ENCODE measurements at places on chromosomes 1 and 21. TPM values are rescaled to one million over a fixed set of nuclear protein-coding genes. Genes with fewer than 3 reads are reported as not detected.

- H3K4me1 ChIP-seq, result peaks cover 6% of the 10 kb centered on the region
- no peak overlapping the region for H3K27ac ChIP-seq
- no peak for DNase-seq
Observed at GRCh38 chr1:178115260-178115659, 21.4 kb downstream of the RASAL2 start.

DNA sequence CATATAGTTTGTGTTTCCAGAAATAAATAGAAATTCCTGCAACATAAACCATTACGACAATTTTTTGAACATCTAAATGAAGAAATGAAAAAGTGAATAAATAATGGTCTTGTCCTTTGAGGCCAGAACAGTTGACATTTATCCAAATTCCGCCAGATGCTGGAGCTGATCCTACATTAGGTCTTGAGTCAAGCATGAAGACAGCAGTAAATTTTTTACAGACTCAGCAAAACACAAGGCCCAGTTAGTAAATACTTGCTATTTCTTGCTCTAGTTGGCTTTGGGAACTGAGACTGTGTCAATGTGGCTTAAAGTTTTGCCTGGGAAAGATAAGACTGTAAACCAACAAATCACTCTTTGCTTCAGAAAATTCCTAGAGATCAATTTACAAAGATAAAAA, 540.1 kb upstream of the RGS18 start:
- H3K36me3 ChIP-seq, result no peaks in the 10 kb centered on the region
- DNase-seq, result no peak
- H3K27ac ChIP-seq, result no peak overlapping the region
- no peaks in the 10 kb centered on the region for H3K27me3 ChIP-seq
- H3K4me3 ChIP-seq, result no peak overlapping the region

DNA sequence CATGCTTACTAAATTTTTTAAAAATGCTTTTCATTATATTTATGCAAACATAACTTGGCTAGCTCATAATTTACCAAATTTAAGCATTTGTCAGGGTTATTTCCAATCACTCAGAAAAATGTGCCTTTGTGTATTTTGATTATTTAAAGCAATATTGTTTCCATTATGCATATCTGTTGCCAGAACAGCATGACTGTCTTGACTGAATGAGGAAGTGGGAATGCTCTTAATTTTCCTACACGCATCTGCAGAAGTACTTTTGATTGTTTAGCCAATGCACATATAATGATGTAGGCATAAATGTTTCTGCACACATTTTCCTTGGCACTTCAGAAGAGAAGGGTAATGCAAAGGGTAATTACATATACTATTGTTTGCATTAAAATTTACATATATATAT, 92.5 kb upstream of the ADGRL2 start:
- DNase-seq, result no peak
- no peak overlapping the region for H3K27ac ChIP-seq
- no peaks in the 10 kb centered on the region for H3K27me3 ChIP-seq

- peaks cover 7% of the 10 kb centered on the region for H3K27me3 ChIP-seq
- no peak for DNase-seq
- peak overlapping the region; percentile 59 for H3K4me3 ChIP-seq
- peaks cover 23% of the 10 kb centered on the region for H3K4me1 ChIP-seq
- no peak overlapping the region for H3K27ac ChIP-seq
- H3K36me3 ChIP-seq, result no peaks in the 10 kb centered on the region
Observed at GRCh38 chr1:65265296-65265650, 44.1 kb upstream of the DNAJC6 start.

DNA sequence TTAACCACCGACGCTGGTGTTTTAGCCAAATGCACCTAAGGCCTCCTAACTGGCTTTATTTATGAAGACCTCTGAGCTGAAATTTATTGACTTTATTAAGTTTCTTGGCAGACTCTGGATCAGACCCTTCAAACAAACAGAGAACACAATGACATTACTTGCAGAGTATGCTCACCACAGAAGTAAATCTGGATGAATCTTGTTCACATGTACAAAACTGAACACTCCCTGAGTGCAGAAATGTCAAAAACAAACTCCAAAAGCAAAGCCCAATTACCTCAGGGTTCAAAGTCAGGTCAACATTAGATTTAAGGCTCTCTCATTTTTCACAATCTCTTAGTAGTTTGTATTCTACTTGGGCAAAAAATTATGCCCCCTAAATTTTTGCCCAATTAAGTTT, 218.6 kb downstream of the SLC45A1 start:
- no peak overlapping the region for H3K27ac ChIP-seq
- peaks cover 18% of the 10 kb centered on the region for H3K4me1 ChIP-seq
- no peak for DNase-seq
- no peak overlapping the region for H3K4me3 ChIP-seq

GRCh38 chr1:25053576-25054250, 123.6 kb upstream of the RUNX3 start:
- H3K4me3 ChIP-seq, result no peak overlapping the region
- no peaks in the 10 kb centered on the region for H3K36me3 ChIP-seq
- H3K27me3 ChIP-seq, result peaks cover 42% of the 10 kb centered on the region

- H3K27me3 ChIP-seq, result no peaks in the 10 kb centered on the region
- no peak overlapping the region for H3K4me3 ChIP-seq
- no peaks in the 10 kb centered on the region for H3K36me3 ChIP-seq
- H3K27ac ChIP-seq, result no peak overlapping the region
Observed at GRCh38 chr1:53572815-53573173, 113.6 kb downstream of the DMRTB1 start.

- no peak overlapping the region for H3K4me3 ChIP-seq
- H3K27me3 ChIP-seq, result no peaks in the 10 kb centered on the region
- no peaks in the 10 kb centered on the region for H3K4me1 ChIP-seq
- H3K36me3 ChIP-seq, result no peaks in the 10 kb centered on the region
- DNase-seq, result no peak
Observed at GRCh38 chr1:4344065-4344732, 310.2 kb upstream of the AJAP1 start.

- no peak overlapping the region for H3K27ac ChIP-seq
- no peaks in the 10 kb centered on the region for H3K4me1 ChIP-seq
- no peak overlapping the region for H3K4me3 ChIP-seq
- no peak for DNase-seq
Observed at GRCh38 chr21:22941779-22942490, 1943.7 kb downstream of the NCAM2 start.

- no peak for DNase-seq
- H3K36me3 ChIP-seq, result peaks cover 97% of the 10 kb centered on the region
- no peaks in the 10 kb centered on the region for H3K4me1 ChIP-seq
- no peak overlapping the region for H3K4me3 ChIP-seq
- H3K27ac ChIP-seq, result no peak overlapping the region
Observed at GRCh38 chr1:35835398-35835797, 27.6 kb downstream of the AGO4 start.

DNA sequence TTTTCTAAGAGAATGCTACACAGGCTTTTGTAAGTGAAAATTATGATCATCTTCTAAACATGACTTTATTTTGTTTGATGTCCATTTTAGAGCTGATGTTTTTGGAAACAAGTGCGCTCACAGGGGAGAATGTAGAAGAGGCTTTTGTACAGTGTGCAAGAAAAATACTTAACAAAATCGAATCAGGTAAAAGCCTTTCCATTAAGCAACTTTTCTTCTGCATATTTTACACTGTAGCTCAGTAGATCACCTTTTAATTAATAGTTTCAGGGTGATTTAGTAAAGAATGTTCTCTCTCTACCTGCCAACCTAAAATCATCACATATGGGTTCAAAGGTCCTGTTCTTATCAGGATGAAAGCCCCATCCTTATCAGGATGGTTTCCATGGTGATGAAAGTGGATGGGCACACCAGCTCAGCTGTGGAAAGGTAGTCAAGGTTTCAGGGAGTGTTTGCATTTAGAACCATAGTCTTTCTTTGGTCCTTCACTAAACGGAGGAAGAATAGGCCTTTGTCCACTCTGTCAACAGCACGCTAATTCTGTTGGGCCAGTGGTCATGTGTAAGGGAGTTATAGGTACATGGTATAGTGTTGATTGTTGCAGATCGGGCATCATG, 28.1 kb downstream of the RAB4A start:
- H3K4me1 ChIP-seq, result no peaks in the 10 kb centered on the region
- DNase-seq, result no peak
- peaks cover 69% of the 10 kb centered on the region for H3K36me3 ChIP-seq
- no peak overlapping the region for H3K4me3 ChIP-seq

GRCh38 chr1:111201275-111202090, 1.0 kb upstream of the DENND2D start:
- peak overlapping the region; percentile 79 for H3K27ac ChIP-seq
- DNase-seq, result no peak
- H3K4me3 ChIP-seq, result peak overlapping the region; percentile 57
- peaks cover 78% of the 10 kb centered on the region for H3K4me1 ChIP-seq
- H3K36me3 ChIP-seq, result peaks cover 26% of the 10 kb centered on the region
- no peaks in the 10 kb centered on the region for H3K27me3 ChIP-seq

DNA sequence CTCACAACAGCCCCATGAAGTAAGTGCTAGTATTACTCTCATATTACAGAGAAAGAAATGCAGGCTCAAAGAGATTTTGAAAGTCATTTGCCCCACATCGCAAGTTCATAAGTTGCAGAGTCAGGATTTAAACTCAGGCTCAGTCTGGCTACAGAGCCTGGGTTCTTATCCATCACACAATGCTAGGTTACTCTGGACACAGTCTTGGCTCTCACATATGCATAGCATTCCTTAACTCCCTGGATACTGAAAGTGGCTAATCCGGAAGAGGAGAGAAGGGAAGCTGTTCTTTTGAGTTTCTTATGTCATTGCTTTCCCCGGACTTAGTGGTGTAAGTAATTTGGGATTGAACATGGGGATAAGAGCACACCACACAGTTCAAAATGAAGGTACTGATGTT, 357.4 kb upstream of the PLXNA2 start:
- no peak for DNase-seq
- no peak overlapping the region for H3K4me3 ChIP-seq
- H3K27ac ChIP-seq, result no peak overlapping the region
- no peaks in the 10 kb centered on the region for H3K4me1 ChIP-seq

DNA sequence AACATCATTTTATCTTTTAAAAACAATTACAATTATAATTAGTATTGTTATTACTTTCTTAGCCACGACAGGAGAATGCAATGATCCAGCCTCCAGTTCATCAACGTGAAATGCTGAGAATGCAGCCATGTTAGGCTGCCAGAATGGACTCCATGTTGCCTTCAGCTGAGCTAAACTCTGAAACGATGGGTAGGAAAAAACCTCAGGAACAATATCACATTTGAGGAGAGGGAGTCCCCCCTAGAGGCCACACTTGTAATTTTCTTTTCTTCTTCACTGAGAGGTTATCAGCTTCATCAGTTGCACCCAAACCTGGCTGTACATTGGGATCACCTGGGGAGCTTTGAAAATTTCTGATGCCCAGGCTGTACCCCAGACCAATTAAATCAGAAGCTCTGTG, 34.6 kb upstream of the DNAH14 start:
- H3K27me3 ChIP-seq, result no peaks in the 10 kb centered on the region
- H3K36me3 ChIP-seq, result no peaks in the 10 kb centered on the region
- no peak overlapping the region for H3K4me3 ChIP-seq
- H3K27ac ChIP-seq, result no peak overlapping the region

DNA sequence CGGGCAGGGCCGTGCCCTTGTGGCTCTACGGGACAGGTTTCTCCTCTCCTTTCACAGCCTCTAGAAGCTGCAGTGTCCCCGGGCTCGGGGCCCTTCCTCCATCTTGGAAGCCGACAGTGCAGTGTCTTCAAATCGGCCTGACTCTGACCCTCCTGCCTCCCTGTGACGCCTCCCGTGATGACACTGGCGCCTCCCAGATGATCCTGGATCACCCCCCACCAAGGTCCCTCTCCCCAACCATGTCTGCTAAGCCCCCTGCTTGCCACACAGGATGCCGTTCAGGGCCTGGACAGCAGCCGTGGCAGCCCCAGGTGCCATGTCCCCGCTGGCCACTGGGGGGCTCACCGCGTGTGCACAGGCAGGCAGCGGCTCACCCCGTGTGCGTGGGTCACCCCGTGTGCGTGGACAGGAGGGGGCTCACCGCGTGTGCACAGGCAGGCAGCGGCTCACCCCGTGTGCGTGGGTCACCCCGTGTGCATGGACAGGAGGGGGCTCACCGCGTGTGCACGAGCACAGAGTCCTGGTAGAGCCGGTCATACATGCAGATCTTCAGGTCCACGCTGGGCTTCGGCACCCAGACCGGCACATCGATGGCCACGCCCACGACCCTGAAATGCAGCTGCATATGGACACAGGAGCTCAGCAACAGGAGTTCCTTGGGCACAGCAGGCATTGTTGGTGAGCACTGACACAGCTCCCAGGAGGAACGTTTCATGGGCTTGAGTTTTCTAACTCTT, 24.9 kb upstream of the TMEM52 start:
- H3K4me3 ChIP-seq, result peak overlapping the region; percentile 27
- H3K27ac ChIP-seq, result no peak overlapping the region
- DNase-seq, result peak; percentile 69
- H3K27me3 ChIP-seq, result peaks cover 3% of the 10 kb centered on the region
- no peaks in the 10 kb centered on the region for H3K36me3 ChIP-seq

GRCh38 chr1:99726818-99727217, 39.6 kb downstream of the FRRS1 start:
- H3K36me3 ChIP-seq, result no peaks in the 10 kb centered on the region
- no peaks in the 10 kb centered on the region for H3K27me3 ChIP-seq
- no peaks in the 10 kb centered on the region for H3K4me1 ChIP-seq

DNA sequence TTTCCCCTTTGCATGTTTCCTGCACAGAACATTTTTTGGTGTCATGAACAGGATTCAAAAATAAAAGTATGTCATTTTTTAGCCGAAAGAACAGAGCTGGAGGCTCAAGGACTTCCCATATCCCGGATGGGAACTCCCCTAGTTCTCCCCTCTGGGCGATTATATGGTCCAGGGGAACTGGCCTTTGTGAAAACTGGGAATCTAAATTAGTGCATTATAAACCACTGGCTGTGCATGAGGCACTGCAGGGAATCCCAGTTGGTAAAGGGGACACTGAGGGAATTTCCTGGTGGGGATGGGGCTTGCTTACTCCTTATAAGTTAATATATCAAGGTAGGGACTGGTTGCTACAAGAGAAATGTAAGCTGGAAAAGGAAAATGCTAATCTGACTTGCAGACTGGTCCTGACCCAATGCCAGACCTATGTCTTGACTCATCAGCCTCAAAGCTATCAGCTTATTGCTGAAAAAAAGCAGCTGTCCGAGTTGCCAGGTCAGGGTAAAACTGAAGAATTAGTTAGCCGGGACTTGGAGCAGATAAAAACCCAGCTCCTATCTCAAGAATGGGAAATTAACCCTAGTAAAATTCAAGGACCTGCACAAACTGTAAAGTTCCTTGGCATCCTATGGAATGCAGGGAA, 122.6 kb downstream of the FCRL5 start:
- DNase-seq, result no peak
- H3K4me3 ChIP-seq, result no peak overlapping the region
- no peaks in the 10 kb centered on the region for H3K27me3 ChIP-seq
- H3K4me1 ChIP-seq, result no peaks in the 10 kb centered on the region
- H3K27ac ChIP-seq, result no peak overlapping the region
- H3K36me3 ChIP-seq, result no peaks in the 10 kb centered on the region

GRCh38 chr1:25836695-25837094, 16.9 kb downstream of the MTFR1L start:
- peaks cover 28% of the 10 kb centered on the region for H3K36me3 ChIP-seq
- H3K4me3 ChIP-seq, result no peak overlapping the region
- H3K4me1 ChIP-seq, result no peaks in the 10 kb centered on the region
- no peaks in the 10 kb centered on the region for H3K27me3 ChIP-seq
- no peak overlapping the region for H3K27ac ChIP-seq

Gene SLC5A3
- 17.4 TPM for total RNA-seq

Gene INSRR
- total RNA-seq, result not detected

Gene SPATA45
- total RNA-seq, result not detected

Gene SLC22A15
- total RNA-seq, result 26.8 TPM

Gene TBX15
- 0.15 TPM for total RNA-seq

Gene LCE1E
- total RNA-seq, result not detected

Gene SPATA17
- total RNA-seq, result 4.0 TPM

Gene LDLRAD2
- total RNA-seq, result 0.32 TPM

Gene SPRR3
- not detected for total RNA-seq

Gene ORC1
- total RNA-seq, result 0.68 TPM
